ENCODE measurements at places on chromosomes 13 and 19.

GRCh38 chr13:58574791-58575190 lies 943.2 kb downstream of the PCDH17 start:
- no peak for DNase-seq

DNA sequence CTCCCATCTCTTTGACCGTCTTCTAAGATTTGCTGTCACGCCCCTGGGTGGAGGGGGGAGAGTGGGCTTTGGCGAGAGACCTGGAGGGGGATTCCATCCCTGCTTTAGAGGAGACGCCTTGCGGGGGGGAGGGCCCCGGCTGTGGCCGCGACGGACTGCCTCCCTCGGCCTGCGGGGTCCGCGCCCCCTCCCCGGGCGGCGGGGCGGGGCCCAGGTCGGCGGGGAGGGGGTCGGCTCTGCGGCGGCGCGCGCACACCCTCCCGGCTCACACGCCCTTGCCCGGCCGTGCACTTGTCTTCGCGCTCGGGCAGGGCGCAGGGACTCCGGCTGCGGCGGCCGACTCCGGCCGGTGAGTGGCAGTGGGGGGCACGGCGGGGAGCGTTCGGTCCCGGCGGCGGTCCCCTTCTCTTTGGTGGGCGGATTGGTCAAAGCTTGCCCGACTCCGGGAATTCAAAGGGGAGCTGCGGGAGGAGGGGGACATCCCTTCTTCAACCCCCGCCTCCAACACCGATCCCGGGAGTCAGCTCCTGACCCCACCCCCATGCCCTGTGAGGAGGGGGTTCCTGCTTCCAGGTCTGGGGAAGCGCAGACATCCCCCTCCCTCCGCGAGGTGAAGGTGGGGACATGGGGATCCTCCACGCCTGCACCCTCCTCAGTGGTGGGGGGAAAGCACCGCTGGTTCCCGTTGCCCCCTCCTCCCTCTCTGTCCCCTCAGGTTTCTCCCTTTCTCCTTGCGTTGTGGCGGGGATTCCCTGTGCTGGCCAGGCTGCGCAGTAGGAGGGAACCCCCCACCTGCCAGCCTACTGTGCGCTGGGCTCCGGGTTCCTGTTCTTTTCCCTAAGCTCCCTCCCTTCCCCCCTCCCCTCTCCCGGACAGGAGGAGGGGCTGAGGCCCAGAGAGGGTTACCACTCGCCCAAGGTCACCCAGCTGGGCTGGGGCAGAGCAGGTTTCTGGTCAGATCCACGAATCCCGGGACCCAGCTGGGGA lies 14.6 kb upstream of the KCNN1 start:
- no peak for DNase-seq

DNA sequence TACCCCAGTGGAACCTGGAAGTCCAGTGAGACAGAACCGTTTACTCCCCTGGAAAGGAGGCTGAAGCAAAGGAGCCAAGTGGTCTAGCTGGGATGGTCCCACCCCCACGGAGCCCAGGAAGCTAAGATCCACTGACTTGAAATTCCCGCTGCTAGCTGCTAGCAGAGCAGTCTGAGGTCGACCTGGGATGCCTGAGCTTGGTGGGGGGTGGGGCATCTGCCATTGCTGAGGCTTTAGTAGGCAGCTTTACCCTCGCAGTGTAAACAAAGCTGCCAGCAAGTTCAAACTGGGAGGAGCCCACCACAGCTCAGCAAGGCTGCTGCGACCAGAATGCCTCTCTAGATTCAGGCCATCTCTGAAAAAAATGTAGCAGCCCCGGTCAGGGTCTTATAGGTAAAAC lies 437.0 kb downstream of the SUCLA2 start:
- DNase-seq: no peak

DNA sequence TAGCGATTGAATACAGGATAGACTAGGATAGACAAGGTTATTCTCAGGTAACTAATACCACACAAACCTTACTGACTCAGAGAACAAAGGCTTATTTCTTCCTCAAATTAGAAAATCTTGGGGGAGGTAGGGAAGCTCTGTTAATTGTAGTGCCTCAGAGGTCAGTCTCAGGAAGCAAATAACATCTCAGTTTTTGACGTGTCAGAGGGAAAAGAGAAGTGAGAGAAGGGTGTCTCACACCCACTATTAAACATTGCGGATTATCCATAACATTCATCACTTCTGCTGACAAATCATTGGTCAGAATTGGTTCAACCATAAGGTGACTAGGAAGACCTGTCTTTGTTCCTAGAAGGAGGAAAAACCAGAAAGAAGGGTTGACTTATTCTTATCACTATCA lies 579.4 kb upstream of the MIR17HG start:
- DNase-seq: no peak

DNA sequence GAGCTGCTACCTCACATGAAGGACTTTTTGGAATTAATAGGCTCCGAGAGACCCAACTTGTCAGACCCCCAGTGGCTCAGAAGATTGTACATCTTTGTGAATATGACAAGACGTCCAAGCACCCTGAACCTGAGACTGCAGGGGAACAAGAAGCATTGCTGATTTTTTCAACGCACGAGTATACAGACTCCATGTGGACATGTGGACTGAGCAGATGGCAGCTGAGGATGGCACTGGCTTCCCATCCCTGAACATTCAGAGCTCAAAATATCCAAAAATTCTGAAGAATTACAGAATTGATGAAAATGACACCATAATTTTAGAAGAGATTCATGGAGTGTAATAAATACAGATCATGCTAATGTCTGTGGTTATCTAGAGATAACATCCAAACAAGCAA lies 254.1 kb downstream of the MZT1 start:
- no peak for DNase-seq

GRCh38 chr19:1725100-1726064 lies 27.9 kb upstream of the ONECUT3 start:
- no peak for DNase-seq

Measured in thymus (tissue), 14 donors.